ENCODE measurements at places on chromosomes 13 and 19.
A peak's percentile ranks its signal among the peaks of the same experiment; 100 is the strongest.

DNA sequence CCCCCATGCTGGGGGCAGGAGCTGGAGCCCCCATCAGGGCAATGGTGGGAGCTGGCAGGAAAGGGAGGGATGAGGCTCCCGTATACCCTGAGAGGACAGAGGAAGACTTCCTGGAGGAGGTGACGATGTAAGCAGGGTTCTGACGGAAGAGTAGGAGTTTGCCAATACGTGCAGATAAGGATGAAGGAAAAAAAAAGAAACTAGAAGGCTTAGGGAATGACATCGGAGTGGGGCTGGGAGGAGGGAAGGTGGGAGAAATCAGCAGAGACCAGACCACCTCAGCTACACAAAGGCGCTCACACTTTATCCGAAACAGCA is 32.3 kb downstream of the ARHGEF18 start:
- no peaks in the 10 kb centered on the region for H3K27me3 ChIP-seq
- DNase-seq, result no peak
- no peak overlapping the region for H3K4me3 ChIP-seq
- no peak overlapping the region for H3K27ac ChIP-seq
- H3K36me3 ChIP-seq, result no peaks in the 10 kb centered on the region
- no peaks in the 10 kb centered on the region for H3K4me1 ChIP-seq

DNA sequence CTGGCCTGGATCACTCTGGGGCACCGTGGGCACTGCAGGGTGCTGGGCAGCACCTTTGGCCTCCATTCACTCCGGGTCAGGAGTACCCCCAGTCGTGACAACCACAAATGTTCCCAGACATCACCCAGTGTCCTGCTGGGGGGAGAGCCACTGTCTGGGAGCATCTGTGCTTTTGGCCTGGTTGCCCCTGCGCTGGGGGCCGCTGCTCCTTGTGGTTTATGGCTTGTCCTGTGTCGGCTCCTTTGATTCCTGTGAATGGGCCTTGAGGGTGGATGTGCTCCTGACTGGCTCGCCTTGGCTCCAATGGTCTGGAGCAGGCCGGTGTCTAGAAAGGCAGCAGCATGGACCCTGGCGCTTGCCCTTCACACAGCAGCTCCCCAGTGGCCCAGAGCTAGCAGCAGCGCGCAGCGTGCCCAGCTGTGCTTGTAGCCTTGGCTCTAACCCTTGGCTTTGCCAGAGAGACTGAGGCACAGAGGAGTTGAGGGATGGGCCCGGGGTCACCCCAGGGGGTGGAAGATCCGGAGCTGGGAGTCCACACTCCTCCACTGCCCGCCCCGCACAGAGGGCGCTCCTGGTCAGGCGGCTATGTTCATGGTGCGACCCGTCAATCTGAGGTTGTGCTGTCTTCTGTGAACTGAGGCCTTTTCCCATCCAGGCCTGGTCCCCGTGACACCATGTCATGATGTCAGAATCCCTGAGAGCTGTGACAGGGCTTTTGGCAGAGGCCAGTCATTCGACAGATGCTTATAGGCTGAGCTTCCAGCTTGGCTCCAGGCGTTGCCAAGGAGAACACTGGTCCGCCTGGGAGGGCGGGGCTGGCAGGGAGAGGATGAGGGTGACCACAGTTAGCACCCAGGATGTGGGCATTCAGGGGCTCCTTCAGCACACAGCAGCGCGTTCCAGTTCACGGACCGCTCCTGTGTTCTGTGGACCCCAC is 4.1 kb downstream of the DAZAP1 start:
- peaks cover 53% of the 10 kb centered on the region for H3K4me1 ChIP-seq
- peaks cover 9% of the 10 kb centered on the region for H3K36me3 ChIP-seq
- no peak for DNase-seq
- peak overlapping the region; percentile 95 for H3K27ac ChIP-seq

- DNase-seq, result peak; percentile 91
- peaks cover 13% of the 10 kb centered on the region for H3K36me3 ChIP-seq
- peaks cover 6% of the 10 kb centered on the region for H3K4me1 ChIP-seq
- peak overlapping the region; percentile 66 for H3K4me3 ChIP-seq
Measured at GRCh38 chr19:8526345-8527091, 12.6 kb upstream of the ZNF414 start.

- DNase-seq, result no peak
- no peaks in the 10 kb centered on the region for H3K27me3 ChIP-seq
- no peaks in the 10 kb centered on the region for H3K36me3 ChIP-seq
Measured at GRCh38 chr13:30113551-30113950, 193.8 kb downstream of the KATNAL1 start.

- H3K27me3 ChIP-seq, result no peaks in the 10 kb centered on the region
- no peak overlapping the region for H3K27ac ChIP-seq
- H3K36me3 ChIP-seq, result no peaks in the 10 kb centered on the region
- no peaks in the 10 kb centered on the region for H3K4me1 ChIP-seq
Measured at GRCh38 chr13:28044608-28045007, 55.8 kb downstream of the FLT3 start.

GRCh38 chr19:5086725-5087439 is 118.0 kb downstream of the KDM4B start:
- H3K4me3 ChIP-seq, result no peak overlapping the region
- peaks cover 22% of the 10 kb centered on the region for H3K4me1 ChIP-seq
- H3K27me3 ChIP-seq, result no peaks in the 10 kb centered on the region
- no peaks in the 10 kb centered on the region for H3K36me3 ChIP-seq
- no peak overlapping the region for H3K27ac ChIP-seq

DNA sequence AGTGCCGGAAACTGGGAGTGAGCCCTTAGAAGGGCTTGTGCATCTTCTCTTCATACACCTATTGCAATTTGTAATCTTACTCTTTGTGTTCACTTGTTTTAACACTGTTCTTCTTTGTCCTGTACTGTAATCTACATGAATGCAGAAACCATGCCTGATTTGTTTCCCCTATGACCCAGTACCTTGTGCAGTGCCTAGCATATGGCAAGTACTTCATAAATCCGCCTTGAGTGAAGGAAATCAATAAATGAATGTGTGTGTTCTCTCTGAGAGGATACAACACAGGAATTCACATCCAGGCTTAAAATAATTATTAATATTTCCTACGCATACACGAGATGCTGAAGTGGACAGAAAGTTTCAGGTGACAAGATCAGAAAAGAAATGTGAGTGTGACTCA is 172.6 kb downstream of the GPC6 start:
- DNase-seq, result no peak
- H3K27me3 ChIP-seq, result no peaks in the 10 kb centered on the region
- H3K36me3 ChIP-seq, result no peaks in the 10 kb centered on the region
- H3K4me1 ChIP-seq, result no peaks in the 10 kb centered on the region

All from tibial nerve (tissue), 4 donors.